ENCODE measurements at places on chromosomes 4 and X.

- DNase-seq = no peak
These were observed 21.0 kb upstream of the ETNPPL start for GRCh38 chr4:108783665-108784463.

DNA sequence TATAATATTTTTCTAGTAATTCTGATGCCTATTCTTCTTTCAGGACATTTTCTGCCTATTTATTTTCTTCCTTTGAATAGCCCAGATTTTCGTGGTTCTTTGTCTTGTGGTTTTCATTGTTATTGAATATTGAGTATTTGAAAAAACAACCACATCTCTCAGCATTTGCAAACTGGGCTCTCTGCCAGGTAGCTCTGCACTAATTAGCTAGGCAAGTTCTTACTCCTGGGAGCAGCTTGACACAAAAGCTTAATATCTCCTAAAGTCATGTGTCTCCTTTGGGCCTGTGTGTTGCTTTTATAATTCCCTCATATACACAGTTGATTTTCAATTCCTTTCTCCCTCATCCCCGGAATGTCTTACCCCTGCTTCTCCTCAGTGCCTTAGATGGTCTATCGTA lies 413.5 kb upstream of the GRIA3 start:
- no peak for DNase-seq

GRCh38 chr4:159487284-159487747 lies 384.4 kb downstream of the RAPGEF2 start:
- DNase-seq = no peak

- no peak for DNase-seq
These were observed 7.7 kb downstream of the CPZ start for GRCh38 chr4:8600266-8600665.

DNA sequence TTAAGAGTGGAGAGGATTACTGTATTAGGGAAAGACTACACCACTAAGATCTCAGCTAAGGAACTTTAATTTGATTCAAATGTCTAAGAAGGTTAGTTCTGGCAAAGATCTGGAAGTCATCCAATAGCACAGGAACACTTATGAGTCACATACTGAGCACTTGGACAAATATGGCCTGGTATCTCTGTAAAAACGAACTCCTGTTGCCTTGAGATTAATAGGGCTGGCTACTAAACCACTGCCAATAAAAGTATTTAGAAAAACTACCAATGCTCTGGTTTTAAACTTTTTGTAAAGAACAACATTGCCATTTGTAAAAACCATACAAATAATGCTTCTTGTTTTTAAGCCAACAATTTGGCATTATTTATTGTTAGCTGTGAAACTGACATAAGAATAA lies 70.5 kb downstream of the SEC24D start:
- DNase-seq = no peak

GRCh38 chr4:106541253-106541652 lies 172.7 kb upstream of the GIMD1 start:
- DNase-seq = no peak

- no peak for DNase-seq
These were observed 1502.1 kb upstream of the ADGRL3 start for GRCh38 chr4:59698041-59698440.

- peak; percentile 69 for DNase-seq
These were observed 44.3 kb upstream of the DCLK2 start for GRCh38 chr4:150033901-150034300.

GRCh38 chr4:185847352-185848097 lies 35.5 kb upstream of the SORBS2 start:
- DNase-seq = peak; percentile 28

- DNase-seq = no peak
These were observed 74.3 kb downstream of the NUDT11 start for GRCh38 chrX:51421972-51422597.

- DNase-seq = no peak
These were observed 206.8 kb downstream of the PDGFC start for GRCh38 chr4:156764846-156765245.

GRCh38 chr4:144288011-144288903 lies 147.7 kb upstream of the GYPA start:
- DNase-seq = no peak

DNA sequence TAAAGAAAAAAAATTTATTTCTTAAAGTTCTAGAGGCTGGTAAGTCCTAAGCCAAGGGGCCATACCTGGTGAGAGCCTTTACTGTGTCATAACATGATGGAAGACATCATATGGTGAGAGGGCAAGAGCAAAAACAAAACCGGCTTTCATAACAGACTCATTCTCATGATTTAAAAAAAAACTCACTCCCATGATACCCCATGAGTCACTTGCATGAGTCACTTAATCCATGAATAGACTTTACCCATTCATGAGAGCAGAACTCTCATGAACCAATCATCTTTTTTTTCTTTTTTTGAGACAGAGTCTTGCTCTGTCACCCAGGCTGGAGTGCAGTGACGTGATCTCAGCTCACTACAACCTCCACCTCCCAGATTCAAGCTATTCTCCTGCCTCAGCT lies 369.7 kb upstream of the DIAPH2 start:
- DNase-seq = no peak

GRCh38 chr4:24053934-24054333 lies 164.1 kb upstream of the PPARGC1A start:
- DNase-seq = no peak

- no peak for DNase-seq
These were observed 15.3 kb downstream of the ALB start for GRCh38 chr4:73419106-73420038.

GRCh38 chr4:175762582-175762981 lies 49.5 kb downstream of the GPM6A start:
- no peak for DNase-seq

- DNase-seq = no peak
These were observed 10.5 kb upstream of the GJB1 start for GRCh38 chrX:71212536-71212935.

DNA sequence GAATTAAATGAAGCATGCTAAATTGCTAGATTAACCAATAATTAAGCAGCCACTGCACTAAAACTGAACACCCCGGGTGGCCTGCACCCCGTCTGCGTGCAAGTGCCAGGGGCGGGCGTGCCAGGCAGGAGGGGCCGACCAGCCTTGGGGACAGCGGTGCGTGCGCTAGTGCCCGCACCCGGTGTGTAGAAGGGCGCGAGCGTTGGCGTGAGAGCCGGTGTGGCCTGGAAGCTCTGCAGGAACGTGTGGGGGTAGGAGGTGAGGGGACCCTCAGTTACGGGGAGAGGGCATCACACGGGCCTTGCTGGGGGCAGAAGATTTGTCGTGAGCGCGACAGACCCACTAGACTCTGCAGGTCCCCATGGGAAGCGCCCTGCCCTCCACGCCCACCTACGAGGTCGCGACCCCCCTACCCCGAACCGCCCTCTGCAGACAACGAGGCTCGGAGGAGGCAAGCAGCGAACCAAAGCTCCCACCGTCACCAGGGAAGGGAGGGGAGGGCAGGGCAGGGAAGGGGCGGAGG lies 105.8 kb downstream of the FAM53A start:
- DNase-seq = peak; percentile 22

DNA sequence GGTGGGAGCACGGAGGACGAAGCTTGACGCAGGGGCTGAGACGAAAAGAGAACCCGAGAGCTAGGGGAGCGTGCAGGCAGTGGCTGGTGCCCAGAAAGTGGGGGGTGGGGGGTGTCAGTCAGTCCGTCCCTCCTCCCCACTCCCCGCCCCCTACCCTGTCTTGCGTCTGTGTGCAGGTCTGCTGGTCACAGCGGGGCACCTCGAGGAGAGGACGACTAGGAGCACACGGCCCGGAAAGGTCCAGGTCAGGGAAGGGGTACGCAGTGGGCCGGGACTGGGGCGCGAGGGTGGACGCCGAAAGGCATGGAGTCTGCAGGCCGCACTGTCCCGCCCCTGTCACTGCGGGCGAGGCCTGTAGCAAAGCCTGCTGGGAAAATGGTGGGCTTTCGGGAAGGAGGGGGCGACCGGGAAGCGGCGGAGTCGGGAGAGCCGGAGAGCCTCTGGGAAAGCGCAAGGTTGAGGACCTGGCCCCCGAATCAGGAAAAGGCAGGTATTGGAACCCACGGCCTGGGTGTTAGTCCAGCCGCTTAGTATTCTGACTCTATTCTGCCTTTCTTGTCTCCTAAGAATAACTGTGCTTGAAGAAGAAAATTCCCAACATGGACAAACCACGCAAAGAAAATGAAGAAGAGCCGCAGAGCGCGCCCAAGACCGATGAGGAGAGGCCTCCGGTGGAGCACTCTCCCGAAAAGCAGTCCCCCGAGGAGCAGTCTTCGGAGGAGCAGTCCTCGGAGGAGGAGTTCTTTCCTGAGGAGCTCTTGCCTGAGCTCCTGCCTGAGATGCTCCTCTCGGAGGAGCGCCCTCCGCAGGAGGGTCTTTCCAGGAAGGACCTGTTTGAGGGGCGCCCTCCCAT lies 769 bp downstream of the TCEAL1 start:
- DNase-seq = peak; percentile 61

GRCh38 chrX:132411310-132411977 lies 77.4 kb downstream of the MBNL3 start:
- no peak for DNase-seq

- DNase-seq = no peak
These were observed 703.5 kb downstream of the RPA4 start for GRCh38 chrX:97587171-97587570.

- no peak for DNase-seq
These were observed 59.3 kb downstream of the RWDD4 start for GRCh38 chr4:183599690-183600089.

GRCh38 chr4:137370679-137371078 lies 161.6 kb downstream of the PCDH18 start:
- no peak for DNase-seq

DNA sequence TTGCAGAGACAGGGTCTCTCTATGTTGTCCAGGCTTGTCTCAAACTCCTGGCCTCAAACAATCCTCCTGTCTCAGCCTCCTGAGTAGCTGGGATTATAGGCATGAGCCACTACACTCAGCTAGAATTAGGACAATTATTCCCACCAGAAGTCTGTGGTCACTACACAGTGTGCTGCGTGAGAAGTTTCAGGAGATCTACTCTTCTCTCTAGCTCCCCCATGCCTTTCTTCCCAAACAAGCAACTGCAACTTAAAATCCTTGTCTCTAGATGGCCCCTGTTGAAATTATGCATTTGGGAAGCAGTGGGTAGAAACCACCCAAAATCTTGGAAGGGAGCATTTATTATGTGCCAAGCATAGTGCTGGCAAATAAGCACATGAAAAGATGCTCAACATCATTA lies 21.1 kb upstream of the MAP7D3 start:
- no peak for DNase-seq

- no peak for DNase-seq
These were observed 10.1 kb upstream of the FNIP2 start for GRCh38 chr4:158758703-158759102.

- DNase-seq = no peak
These were observed 337.7 kb downstream of the PCDH19 start for GRCh38 chrX:100072336-100072735.

GRCh38 chrX:65509400-65509799 lies 25.2 kb downstream of the LAS1L start:
- no peak for DNase-seq

DNA sequence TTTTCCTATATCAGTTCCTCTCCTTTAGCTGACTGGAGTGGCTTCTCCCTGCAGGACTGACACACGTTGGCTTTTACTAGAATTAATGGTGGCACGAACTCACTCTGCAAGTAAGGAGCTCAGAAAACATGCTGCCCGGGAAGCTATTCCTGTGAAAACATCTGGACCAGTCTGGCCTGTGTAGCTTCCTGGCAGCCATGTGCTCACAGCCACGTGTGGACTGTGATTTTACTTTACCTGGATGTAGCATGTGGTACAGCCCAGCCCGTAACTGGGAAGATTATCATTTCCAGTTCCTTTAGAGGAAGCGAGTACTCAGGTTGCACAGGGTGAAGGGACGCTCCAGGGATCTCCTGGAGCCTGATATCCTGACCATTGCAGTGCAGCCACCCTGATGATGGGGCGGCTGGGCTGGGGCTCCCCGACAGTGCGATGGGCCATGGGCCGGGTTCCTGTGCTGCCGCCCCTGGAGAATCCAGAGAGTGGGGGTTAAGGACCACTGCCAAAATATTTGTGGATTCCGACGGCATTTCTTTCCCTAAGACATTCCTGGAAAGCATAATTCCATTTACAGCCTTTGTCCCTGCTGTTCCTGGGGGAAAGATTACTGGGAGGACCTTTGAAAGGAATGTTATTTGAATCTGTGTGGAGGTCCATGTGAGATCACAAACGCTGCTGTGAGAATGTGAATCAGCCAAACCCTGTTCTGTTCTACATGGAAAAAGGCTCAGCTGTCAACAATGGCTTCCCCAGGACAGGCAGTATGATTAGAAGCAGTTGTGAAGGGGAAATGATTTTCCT lies 35.0 kb downstream of the PROM1 start:
- no peak for DNase-seq

GRCh38 chrX:16212024-16212423 lies 44.7 kb downstream of the MAGEB17 start:
- DNase-seq = no peak

GRCh38 chr4:175109933-175110332 lies 191.8 kb downstream of the ADAM29 start:
- no peak for DNase-seq

DNA sequence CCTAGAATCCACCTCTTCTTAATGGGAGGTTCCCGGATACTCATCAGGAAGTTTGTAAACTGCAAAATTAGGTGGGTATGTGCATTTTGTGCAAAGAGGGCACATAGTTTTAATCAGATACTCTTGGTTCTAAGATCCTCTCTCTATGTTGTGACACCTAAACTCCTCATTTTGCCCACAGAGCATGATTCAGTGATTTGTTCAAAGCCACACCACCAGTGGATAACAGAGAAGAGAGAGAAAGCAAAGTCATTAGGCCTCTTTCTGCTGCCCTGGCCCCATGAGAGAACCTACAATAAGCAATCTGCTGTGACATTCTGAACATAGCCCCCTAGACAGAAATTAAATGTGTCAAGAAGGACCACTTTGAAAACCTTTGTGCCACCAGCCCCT lies 72.3 kb upstream of the STIM2 start:
- no peak for DNase-seq

DNA sequence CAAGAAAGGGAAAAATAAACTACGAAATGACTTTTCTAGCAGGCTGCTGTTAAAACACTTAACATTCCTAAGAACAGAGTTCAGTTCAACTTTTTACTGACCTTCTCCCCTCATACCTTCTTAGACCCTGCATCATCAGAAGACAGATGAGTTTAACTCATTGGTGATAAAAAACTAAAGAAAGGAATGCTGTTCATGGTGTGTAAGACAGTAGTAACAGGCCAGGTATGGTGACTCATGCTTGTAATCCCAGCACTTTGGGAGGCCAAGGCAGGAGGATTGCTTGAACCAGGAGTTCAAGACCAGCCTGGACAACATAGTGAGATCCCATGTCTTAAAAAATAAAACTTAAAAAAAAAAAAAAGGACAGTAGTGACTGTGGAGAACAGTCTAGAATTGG lies 16.2 kb downstream of the RBM47 start:
- DNase-seq = no peak

DNA sequence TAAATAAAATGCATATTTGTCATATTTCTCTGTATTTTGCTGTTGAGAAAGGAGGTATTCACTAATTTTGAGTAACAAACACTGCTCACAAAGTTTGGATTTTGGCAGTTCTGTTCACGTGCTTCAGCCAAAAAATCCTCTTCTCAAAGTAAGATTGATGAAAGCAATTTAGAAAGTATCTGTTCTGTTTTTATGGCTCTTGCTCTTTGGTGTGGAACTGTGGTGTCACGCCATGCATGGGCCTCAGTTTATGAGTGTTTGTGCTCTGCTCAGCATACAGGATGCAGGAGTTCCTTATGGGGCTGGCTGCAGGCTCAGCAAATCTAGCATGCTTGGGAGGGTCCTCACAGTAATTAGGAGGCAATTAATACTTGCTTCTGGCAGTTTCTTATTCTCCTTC lies 3.3 kb downstream of the HTT start:
- no peak for DNase-seq

Measured in left colon (tissue), 2 donors.